ENCODE measurements at places on chromosomes 11 and 22.

- DNase-seq, result no peak
These were observed 38.0 kb downstream of the IGSF9B start for GRCh38 chr11:133918608-133919260.

DNA sequence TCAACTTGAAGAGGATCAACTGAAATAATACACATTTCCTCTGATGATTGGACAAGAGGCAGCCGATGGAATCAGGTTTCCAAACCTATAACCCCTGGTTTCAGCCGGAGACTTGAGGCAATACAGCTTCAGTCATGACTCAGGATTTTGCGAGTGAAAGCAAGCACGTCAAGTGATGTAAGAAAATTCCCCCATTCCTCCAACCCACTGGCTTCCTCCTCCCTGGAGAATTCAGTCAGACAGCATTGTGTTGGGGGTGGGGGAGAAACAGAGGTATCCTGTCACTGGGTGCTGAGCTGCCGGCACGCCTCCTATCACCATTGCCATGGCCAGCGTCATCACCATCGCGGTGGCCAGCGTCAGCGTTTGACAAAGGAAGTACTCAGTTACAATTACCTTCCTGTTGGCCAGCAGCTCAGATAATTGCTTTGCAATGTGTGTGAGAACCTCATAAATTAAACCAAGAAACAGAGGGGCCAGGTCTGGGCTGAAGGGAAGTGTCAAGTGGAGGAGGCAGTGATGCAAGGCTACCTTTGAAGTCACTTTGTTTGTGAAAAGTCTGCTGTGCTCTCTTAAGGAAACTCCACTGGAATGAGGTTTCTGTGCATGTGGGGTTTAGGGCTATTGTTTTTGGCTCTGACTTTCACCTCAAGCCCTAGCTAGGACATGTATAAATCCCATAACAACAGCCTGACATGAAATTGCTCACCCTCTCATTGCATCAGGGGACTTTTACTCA is 50.2 kb downstream of the LIF start:
- DNase-seq, result peak; percentile 100

- no peak for DNase-seq
These were observed 11.2 kb downstream of the MCM5 start for GRCh38 chr22:35411102-35411501.

GRCh38 chr11:70145071-70145470 is 58.0 kb upstream of the FADD start:
- DNase-seq, result no peak

GRCh38 chr22:36356708-36357624 is 30.8 kb downstream of the MYH9 start:
- DNase-seq, result no peak

DNA sequence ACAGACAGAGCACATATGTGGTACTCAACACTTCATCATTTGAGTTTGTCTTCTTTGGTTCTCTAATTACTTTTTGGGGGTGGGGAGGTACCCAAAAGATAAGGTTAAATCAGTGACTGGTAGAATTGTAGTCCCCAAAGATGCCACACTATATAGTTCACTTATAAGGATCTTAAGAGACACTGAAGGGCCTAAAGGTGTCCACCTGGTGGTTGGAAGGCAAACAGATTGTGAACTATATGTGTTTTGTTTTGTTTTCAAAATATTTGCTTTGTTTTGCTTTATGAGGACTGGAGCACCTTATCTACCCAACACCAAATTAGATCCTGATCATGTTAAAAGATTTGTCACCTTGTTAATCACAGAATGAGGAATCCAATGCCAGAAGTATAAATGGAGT is 136.1 kb downstream of the DCDC1 start:
- no peak for DNase-seq

- no peak for DNase-seq
These were observed 929.9 kb downstream of the BRD1 start for GRCh38 chr22:48897645-48898370.

DNA sequence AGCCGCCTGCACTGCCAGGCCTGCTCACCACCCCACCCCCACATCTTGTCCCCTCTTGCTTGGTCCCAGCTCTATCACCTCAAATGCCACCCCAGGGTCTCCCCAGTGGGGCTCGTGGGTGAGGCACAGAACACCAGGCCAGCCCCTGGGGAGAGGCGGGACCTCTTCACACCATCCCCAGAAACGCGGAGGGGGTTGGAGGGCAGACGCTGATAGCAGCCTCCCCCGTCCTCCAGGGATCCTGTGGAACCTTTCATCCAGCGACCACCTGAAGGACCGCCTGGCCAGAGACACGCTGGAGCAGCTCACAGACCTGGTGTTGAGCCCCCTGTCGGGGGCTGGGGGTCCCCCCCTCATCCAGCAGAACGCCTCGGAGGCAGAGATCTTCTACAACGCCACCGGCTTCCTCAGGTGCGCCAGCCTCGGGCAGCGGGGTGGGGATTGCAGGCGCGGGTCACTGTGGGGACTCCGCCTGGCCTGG is 5.8 kb downstream of the PKP3 start:
- no peak for DNase-seq

- peak; percentile 36 for DNase-seq
These were observed 148.8 kb downstream of the DBX1 start for GRCh38 chr11:20011307-20011951.

GRCh38 chr11:35857922-35858321 is 85.9 kb upstream of the LDLRAD3 start:
- DNase-seq, result no peak

- DNase-seq, result peak; percentile 78
These were observed 30.1 kb upstream of the RASD2 start for GRCh38 chr22:35510481-35510934.

- peak; percentile 20 for DNase-seq
These were observed 634 bp downstream of the TIMM8B start for GRCh38 chr11:112085822-112086421.

GRCh38 chr11:1571760-1572196 is 293 bp downstream of the DUSP8 start:
- no peak for DNase-seq

GRCh38 chr11:123371506-123372297 is 58.4 kb upstream of the GRAMD1B start:
- no peak for DNase-seq

DNA sequence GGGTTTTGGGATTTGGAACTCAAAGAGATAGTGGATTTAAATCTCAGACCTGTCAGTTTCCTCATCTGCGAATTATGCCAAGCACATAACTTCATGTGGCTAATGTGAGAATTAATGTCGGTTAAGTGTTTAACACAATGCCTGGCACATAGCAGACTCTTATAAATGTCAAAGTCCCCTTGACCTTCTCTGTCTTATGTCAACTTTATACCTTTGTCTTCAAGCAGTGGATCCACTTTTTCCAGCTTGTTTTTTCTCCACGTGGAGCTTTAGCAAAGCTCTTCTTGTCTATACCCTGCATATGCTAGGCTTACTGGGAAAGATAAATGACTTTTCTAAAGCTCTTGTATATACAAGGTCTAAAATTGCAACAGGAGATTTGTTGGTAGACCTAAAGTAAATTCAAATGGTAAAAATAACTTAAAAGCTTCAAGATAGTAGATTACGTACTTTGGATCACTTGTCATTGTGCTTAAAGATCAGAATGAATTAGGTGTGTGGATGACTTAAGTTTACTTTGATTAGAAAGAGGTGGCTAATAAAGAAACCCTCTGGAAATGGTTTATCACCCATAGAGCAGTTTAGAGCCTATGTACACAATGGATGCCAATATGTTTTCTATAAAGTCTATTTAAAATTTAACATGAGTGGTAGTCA is 318.3 kb upstream of the SORL1-AS1 start:
- DNase-seq, result no peak

GRCh38 chr11:74634537-74634936 is 42.2 kb downstream of the POLD3 start:
- DNase-seq, result peak; percentile 70

DNA sequence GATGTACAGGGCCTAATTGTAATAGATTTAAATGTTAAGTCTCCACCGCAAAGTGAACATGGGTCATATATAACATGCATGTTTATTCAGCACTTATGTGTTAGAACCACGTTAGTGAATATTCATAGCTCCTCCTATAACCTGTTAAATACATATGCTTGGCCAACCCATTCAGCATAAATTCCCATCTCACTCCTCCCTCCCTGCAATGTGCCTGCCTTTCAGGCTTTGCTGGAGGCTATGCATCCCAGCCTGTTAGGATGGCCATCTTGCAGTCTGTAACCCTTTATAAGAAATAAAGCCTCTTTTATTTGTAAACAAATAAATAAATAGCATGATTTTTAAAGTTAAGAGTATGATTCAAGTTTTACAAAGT is 1.7 kb upstream of the OOSP4A start:
- DNase-seq, result no peak

DNA sequence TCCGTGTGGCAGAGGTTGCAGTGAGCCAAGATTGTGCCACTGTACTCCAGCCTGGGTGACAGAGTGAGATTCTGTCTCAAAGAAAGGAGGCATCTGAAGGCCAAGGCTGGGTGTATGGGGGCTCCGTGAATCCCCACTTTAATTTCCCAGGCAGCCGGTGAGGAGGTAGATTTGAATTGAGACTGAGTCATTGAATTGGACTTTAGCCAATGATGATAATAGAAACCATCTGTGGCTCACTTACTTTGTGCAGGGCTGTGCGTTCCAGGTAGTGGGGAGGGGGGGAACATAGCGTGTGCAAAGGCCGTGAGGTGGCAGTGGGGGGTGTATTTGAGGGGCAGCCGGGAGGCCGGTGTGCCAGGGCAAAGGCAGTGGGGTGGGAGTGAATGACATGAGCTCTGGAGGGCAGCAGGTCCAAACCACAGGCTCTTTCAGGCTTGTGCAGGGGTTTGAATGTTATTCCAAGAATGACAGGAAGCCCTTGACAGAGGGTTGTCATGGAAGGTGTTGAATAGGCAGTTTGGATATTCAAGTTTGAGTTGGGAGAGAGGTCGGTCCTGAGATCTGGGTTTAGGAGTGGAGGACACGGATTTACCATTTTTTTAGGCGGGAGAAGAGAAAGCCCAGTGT is 6.1 kb downstream of the ARHGAP8 start:
- DNase-seq, result peak; percentile 70

GRCh38 chr11:77705195-77705875 is 67.7 kb upstream of the CLNS1A start:
- DNase-seq, result peak; percentile 54

GRCh38 chr22:22944268-22944985 is 56.8 kb downstream of the IGLL5 start:
- no peak for DNase-seq

- DNase-seq, result no peak
These were observed 426.0 kb downstream of the TBC1D22A start for GRCh38 chr22:47188261-47189055.

DNA sequence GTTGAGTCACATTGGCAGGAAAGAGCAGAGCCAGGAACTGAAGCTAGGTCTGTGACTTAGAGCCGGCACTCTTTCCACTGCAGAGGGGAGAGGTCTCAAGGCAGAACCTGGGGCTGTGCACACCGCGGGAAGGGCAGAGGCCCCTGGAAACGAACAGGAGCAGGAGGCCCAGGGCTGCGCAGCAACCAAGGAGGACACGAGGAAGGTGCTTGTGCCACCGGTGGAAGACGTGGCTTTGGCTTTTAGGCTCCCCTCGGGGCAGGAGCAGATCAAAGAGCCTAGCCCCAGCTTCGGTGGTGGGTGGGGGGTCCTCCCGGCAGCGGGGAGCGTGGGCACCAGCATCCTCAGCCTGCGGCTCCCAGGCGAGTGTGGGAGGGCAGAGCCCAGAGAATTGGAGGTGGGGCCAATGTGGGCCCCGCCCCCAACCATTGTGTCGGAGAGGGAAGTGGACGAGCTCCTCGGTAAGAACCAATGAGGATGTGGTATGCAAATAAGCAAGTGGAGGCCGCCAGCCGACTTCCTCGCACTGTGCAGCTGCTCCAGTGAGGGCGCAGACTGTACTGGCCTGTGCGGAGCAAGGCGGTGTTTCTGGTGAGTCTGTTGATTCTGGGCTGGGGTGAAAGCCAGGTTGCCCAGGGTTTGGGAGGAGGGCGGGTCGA is at the start of gene CCDC116:
Gene CCDC116, plus strand, starts transcription at position 524 of the 659 bp plus-strand sequence. CDS start 422 bp downstream, outside the sequence.
- peak; percentile 16 for DNase-seq

GRCh38 chr11:27471589-27472397 is 797 bp downstream of the LGR4 start:
- DNase-seq, result no peak

DNA sequence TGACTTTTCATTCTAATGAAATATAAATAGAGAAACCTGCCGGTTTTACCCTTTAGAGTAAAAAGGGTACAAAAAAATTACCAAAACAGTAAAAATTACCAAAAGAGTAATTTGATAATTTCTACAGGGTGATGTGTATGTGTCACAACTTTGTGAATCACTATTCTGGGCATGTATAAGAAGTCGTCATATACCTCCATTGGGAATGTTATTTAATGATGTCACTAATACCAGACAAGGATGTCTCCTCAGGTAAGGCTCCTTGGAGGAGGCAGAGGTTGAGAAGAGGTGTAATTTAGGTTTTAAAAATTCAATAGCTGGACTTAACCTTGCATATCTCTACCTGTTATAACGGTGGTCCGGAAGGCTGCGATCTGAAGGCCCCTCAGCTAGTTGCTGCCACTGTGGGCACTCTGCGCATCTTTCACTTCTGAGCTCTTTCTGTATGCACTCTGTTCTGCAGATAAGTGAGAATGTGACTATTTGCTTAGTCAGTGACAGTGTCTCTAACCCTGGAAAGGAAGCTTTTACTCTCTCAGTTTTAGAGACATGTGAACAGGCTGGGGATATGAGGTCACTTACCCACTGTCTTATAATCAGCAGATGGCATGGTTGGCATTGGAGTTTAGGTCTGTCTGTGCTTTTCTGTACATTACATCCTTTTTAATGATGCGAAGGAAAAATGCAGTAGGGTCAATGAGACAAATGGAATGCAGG is 987 bp upstream of the NCR3LG1 start:
- DNase-seq, result no peak

GRCh38 chr22:46352691-46353386 is 17.3 kb downstream of the TRMU start:
- peak; percentile 12 for DNase-seq

GRCh38 chr11:126776119-126776518 is 224.5 kb downstream of the KIRREL3 start:
- DNase-seq, result no peak

GRCh38 chr11:19811380-19811779 is 98.7 kb downstream of the NAV2 start:
- no peak for DNase-seq

GRCh38 chr11:76148941-76149613 is 57.2 kb downstream of the WNT11 start:
- peak; percentile 22 for DNase-seq

All from fibroblast of skin of right biceps (primary cell).